Activated CD8-positive, alpha-beta memory T cell treated with anti-CD3 and anti-CD28 coated beads for 24 hours (primary cell): ENCODE measurements at places on chromosomes 4 and X.

- no peak for DNase-seq
Observed at GRCh38 chr4:90317785-90318184, 190.6 kb downstream of the CCSER1 start.

DNA sequence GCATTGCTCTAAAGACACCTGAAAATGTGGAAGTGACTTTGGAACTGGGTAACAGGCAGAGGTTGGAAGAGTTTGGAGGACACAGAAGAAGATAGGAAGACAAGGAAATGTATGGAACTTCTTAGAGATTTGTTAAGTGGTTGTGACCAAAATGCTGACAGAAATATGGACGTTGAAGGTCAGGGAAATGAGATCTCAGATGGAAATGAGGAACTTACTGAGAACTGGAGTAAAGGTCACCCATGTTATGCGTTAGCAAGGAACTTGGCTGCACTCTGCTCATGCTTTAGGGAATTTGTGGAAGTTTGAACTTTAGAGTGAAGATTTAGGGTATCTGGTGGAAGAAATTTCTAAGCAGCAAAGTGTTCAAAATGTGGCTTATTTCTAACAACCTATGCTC is 99.4 kb downstream of the FAM13A start:
- no peak for DNase-seq

DNA sequence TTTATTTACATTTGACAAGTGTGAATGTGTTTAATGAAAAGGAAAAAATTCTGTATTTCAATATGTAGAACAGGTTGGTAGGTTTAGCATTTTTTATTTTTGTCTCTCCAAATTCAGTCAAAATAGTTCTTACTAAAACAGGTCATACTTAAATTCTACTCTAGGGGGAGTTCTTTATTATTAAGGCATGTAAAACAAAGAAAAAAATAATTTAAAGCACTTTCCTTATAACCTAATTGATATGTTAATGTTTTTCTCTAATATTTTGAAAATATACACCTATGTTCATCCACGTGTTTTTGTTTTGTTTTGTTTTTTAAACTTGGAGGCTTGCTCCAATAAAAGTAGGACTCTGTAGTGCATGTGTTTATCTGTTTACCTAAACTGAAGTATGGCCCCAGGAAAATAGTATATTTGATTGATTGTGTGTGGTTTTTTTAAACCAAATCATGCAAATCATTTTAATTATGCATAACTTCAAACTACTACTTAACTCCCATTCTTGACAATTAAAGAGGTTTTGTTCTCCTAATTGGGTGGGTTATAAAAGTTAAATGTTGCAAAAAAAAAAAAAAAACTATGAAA is 562.7 kb downstream of the RPA4 start:
- no peak for DNase-seq

GRCh38 chr4:158590306-158590705 is 68.6 kb downstream of the RXFP1 start:
- no peak for DNase-seq

- DNase-seq: no peak
Observed at GRCh38 chr4:185204238-185204910, 574 bp upstream of the CFAP97 start.

- no peak for DNase-seq
Observed at GRCh38 chrX:86133761-86134160, 14.5 kb upstream of the DACH2 start.

GRCh38 chrX:74493806-74494205 is 72.5 kb downstream of the SLC16A2 start:
- DNase-seq: no peak

- DNase-seq: no peak
Observed at GRCh38 chrX:47200385-47201150, 6.9 kb downstream of the UBA1 start.

DNA sequence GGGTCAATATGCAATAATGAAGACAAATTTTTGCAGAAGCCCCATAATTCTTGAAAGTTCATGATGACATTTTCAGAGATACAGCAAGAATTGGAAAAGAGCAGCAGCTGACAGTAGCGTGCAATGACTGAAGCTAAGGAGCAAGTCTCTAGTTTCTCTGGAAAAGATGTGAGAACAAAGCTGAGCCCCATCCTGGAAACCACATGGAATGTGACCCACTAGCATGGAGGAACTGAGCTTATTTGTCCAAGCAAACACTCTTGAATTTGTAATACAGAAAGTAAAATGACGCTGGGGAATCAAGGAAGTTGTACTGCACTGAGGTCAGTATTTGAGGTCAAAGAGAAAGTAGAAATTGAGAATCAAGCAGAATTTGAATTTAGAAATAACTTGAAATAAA is 1447.2 kb downstream of the FSTL5 start:
- DNase-seq: no peak

DNA sequence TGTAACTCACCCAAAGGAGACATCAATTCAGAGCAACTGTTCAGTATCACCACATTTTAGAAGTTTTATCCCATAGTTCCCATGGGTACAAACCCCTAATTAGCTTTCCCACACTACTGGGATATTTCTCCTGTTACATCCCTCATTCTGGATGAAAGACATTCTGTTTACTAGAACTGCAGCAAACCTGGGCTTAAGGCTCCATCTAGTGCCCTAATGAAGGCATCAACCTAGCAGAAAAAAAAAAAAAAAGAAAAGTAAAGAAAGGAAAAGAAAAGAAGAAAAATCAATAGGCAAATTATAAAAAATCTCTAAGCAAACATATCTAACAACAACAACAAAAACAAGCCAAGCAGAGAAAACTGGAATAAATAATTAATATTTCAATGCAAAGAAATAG is 133.7 kb upstream of the CPXCR1 start:
- no peak for DNase-seq

GRCh38 chr4:186473933-186474332 is 81.4 kb downstream of the MTNR1A start:
- DNase-seq: no peak

DNA sequence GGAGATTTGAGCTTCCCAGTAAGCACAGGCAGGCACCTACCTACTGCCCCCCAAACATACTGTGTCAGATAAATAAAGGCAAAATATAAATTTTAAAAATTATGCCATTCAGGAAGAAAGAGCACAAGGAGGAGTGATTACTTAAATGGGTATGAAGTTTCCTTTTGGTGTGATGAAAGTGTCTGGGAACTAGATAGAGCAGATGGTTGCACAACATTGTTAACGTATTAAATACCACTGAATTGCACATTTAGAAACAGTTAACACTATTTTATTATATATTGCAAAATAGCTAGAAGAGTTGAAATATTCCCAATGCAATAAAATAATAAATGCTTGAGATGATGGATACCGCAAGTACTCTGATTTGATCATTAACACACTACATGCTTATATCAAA is 374.7 kb upstream of the FGF13 start:
- DNase-seq: no peak

GRCh38 chrX:104432321-104432720 is 133.7 kb upstream of the IL1RAPL2 start:
- no peak for DNase-seq

- DNase-seq: no peak
Observed at GRCh38 chr4:80413086-80413485, 77.6 kb downstream of the CFAP299 start.

GRCh38 chr4:8524595-8525382 is 55.4 kb upstream of the GPR78 start:
- no peak for DNase-seq

GRCh38 chrX:109934434-109934833 is 68.5 kb upstream of the TMEM164 start:
- DNase-seq: no peak

- DNase-seq: no peak
Observed at GRCh38 chrX:123084797-123085196, 99.3 kb upstream of the GRIA3 start.

DNA sequence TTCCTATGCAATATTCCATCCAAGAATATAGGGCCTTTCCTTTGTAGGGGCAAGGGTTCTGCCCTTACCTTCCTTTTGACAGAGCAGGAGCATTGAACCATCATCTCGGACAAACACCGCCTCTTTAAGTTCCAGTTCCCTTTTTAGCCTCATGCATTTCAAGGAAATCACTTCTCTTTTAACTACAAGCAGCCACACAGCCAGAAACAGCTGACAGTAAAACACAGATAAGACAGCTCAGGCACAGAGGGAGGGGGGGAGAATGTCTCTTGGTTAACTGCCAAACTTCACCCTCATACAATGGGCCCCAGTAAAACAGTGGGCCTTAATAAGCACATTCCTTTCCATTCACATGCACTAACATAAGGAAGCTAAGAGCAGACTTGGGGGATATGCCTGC is 648.3 kb downstream of the GABRG1 start:
- DNase-seq: no peak

DNA sequence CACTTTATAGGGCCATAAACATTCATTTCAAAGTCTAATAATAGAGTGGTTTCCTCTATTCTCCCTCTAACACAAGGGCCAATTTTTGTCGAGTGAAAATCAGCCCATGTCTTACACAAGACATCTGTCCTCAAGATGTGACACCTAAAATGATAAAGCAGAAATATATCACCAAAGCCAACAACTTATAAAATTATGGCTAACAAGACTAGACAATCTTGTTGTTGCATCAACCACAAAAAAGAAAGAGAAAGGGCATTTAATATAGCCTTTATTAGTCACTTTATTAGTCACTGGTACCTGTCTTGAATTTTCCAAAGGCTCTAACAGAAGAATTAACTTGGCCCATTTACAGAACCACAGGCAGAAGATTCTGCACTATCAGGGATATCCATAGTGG is 161.6 kb downstream of the SMIM20 start:
- no peak for DNase-seq

DNA sequence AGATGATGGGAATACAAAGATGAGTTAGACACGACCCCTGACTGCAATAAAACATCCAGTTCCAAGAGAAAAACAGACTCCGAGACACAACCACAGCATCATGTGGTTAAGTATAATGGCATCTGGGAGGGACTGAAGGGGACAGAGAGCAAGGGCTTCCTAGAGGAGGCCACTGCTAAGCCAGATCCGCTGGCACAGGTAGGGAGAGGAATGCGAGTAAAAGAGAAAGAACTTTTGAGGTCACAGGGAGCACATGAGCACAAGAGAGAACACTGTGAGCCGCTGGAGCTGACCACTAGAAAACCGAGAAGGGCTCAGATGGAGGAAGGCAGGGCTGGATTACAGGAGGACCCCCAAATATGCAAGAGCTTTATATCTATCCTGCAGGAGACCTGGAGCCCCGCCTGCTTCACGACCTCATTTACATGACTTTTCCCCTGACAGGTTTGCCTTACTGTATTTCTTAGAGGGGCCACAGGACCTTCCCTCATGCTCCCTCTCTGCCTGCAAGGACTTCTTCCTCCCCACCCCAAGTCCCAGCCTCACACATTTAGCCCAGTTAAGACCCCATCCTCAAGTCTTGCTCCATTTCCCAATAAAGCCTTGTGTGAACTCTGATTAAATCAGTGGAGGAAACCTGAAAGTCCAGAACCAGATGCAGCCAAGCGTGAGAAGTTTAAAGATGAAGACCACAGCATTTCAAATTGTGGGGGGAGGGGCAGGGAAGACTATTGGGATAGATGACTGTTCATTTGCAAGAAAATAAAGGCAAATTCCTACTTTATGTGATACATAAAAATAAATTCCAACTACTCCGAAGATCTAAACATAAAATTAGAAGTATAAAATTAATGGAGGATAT is 29.6 kb downstream of the MFAP3L start:
- DNase-seq: no peak

DNA sequence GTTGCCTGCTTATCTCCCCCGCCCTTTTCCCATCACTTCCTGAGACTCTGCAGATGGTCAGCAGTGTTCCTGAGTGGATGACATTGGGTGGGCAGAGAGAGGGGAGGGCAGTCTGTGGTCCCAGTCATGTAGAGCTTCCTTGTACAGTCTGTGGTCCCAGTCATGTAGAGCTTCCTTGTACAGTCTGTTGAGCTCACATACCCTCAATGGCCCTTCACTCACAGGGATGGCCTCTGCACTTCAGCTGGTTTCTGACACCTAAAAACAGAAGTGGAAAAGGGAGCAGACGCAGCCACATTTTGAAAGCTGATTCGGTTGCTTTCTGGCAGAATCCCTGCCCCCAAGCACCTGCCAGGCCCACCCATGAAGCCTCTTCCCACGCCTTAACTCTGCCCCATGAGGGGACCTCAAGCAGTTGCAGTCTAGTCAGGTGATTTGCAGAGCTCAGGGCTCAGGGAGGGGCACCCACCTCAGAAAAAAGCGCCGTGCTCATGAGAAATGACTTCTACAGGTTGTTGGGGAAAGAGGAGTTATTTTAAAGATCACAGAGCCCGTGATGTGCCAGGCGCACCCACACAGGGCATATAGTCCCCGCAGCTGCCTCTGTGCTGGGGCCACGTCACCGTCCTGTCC is 3.6 kb upstream of the TMEM271 start:
- peak; percentile 51 for DNase-seq

DNA sequence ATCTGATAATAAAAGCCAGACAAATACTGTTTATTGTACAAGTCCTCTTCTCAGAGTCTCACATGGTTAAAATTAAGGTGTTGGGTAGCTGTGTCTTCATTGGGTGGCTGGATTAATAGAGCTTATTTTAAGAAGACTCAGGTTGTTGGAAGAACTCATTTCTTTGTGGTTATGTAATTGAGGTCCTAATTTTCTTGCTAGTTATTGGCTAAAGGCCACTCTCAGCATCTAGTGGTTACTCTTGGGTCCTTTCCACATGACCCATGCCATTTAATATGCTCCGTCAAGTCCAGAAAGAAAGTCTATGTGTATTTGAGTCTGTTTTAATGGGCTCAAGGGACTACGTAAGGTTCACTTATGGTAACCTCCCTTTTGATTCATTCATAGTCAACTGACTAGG is 1668.6 kb upstream of the AGA start:
- DNase-seq: no peak

GRCh38 chrX:70001269-70001668 is 48.5 kb downstream of the AWAT2 start:
- DNase-seq: no peak

DNA sequence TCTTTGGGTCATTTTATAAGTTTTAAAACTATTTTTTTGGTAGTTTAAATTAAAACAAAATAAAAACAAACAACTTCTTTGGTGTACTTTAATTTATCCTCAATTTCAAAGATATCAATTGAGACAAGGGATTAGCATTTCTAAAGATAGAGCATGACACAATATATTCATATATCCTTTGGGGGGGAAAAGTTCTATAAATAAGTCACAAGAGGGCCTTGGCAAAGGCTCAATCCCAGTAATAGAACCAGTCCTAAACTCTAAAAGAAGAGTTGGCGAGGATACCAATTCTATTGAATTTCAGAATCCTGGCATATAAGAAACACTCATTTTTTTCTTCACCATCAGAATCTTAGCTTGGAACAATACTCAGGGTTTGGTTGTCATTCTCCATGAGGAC is 89.7 kb downstream of the COL4A6 start:
- DNase-seq: no peak
